ENCODE measurements at places on chromosomes 4 and X.

GRCh38 chrX:49809891-49810632, 19.0 kb upstream of the PAGE4 start:
- DNase-seq = no peak

DNA sequence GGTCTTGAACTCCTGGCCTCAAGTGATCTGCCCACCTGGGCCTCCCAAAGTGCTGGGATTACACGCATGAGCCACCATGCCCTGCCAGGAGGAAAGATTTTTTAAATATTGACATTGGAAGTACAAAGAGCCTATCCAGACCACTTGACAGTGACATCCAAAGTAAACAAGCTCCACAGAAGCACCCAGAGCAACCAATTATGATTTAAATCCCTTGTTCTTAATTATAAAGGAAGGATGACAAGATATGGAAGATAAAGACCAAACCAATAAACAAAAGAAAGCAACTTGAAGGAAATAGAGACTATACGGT, 27.7 kb upstream of the RPL34 start:
- DNase-seq = no peak

GRCh38 chr4:108115168-108115526, 53.6 kb downstream of the LEF1 start:
- no peak for DNase-seq

GRCh38 chr4:78667764-78668163, 108.4 kb upstream of the BMP2K start:
- DNase-seq = no peak

GRCh38 chr4:1683736-1684505, at the start of gene FAM53A:
Gene FAM53A, minus strand, starts transcription at chr4:1684313. Its CDS starts 15,572 bp downstream, at chr4:1668741.
- DNase-seq = no peak

Data from activated T-cell treated with anti-CD3 and anti-CD28 coated beads, Interleukin-2, amount 50 U/mL, for 1 hour (primary cell).